Motor neuron (in vitro differentiated cells): ENCODE measurements at places on chromosomes 13 and 19.
A peak's percentile ranks its signal among the peaks of the same experiment; 100 is the strongest.

GRCh38 chr13:28220166-28220565 lies 81.8 kb downstream of the PAN3 start:
- ATAC-seq, result no peak

GRCh38 chr13:112204346-112205327 lies 137.7 kb downstream of the SOX1 start:
- peak; percentile 78 for ATAC-seq

DNA sequence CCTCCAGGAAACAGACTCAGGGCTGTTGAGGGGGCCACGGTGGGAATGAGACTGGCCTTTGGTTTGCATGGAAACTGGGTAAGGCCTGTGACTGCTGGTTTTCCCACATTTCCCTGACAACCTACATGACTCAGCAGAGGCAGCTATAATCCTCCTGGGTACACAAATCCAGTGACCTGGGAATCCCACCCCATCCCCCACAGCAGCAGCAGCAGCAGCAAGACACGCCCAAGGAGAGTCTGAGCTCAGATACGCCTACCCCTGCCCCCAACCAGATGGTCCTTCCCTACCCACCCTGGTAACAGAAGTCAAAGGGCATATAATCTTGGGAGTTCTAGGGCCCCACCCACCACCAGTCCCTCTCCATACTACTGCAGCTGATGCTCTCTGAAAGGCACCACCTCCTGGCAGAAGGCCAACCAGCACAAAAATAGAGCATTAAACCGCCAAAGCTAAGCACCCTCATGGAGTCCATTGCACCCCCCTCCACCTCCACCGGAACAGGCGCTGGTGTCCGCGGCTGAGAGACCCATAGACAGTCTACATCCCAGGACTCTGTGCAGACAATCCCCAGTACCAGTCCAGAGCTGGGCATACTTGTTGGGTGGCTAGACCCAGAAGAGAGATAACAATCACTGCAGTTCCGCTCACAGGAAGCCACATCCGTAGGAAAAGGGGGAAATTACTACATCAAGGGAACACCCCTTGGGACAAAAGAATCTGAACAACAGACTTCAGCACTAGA lies 237.2 kb upstream of the SPRY2 start:
- ATAC-seq, result peak; percentile 96

DNA sequence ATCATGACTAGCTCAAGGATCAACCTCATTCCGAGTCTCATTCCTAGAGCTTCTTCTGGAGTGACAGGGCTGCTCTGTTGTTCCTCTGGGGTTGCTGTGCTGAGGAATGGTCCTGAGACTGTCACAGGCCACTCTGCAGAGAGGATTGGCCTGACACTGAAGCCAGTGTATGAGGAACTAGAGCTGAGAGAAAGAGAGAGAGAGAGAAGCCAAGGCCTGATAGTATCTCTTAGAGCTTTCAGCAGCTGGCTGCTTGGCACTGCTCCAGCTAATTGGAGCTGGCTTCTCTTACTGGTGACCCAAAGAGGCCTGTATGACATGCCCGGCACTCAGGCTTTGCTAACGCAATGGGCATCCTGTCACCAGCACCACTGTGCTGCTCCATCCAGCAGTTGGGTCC lies 73.4 kb upstream of the FLT1 start:
- no peak for ATAC-seq

DNA sequence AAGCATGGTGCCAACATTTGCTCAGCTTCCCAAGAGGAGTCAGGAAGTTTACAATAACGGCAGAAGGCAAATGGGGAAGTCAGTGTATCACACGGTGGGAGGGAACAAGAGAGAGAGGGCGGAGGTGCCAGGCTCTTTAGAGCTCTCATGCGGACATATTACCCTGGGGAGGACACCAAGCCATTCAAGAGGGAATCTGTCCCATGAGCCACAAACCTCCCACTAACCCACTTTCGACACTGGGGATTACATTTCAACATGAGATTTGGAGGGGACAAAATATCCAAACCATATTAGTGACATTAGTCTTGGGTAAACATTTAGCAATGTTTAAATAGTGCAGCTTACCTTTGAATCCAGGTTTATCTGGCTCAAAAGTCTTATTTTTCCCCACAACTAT lies 69.9 kb downstream of the SLAIN1 start:
- ATAC-seq, result no peak

DNA sequence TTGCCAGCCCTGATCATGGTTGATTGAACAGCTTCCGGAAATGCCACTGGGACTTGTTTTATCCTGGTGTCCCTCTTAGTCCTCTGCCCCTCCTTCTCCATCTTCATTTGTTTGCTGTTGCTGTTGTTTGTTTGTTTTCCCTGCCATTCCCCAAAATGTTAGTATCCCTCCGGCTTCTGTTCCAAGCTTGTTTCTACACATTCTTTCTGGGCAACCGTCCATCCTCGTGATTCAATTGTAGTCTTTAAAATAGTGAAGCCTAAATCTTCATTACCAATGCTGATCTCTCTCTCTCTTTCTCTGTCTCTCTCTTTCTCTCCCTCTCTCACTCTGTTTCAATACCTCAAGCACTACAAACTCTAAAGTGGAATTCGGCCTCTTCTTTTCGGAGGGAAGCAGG lies 649.3 kb upstream of the ARGLU1 start:
- no peak for ATAC-seq

- no peak for ATAC-seq
These were observed 23.5 kb downstream of the CDADC1 start for GRCh38 chr13:49271264-49271663.

GRCh38 chr13:76461999-76462398 lies 424.2 kb downstream of the KCTD12 start:
- peak; percentile 71 for ATAC-seq

DNA sequence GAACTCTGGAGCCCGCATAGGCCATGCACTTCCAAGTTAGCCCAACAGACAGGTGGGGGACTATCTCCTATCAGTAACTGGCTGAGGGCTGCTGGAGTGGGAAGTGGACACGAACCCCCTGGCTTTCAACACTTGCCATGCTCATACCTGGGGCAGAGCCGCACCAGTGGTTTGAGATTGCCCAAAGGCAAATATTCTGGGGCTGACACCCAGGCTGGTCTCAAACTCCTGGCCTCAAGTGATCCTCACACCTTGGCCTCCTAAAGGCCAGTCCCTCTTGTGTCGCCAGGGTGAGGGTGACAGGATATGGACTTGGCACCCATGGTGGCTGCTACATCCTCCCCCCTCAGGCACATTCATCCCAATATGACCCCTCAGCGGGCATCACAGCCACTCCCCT lies 13.1 kb downstream of the NFKBID start:
- ATAC-seq, result no peak

- ATAC-seq, result no peak
These were observed 8.4 kb upstream of the VSTM2B start for GRCh38 chr19:29517412-29517811.

DNA sequence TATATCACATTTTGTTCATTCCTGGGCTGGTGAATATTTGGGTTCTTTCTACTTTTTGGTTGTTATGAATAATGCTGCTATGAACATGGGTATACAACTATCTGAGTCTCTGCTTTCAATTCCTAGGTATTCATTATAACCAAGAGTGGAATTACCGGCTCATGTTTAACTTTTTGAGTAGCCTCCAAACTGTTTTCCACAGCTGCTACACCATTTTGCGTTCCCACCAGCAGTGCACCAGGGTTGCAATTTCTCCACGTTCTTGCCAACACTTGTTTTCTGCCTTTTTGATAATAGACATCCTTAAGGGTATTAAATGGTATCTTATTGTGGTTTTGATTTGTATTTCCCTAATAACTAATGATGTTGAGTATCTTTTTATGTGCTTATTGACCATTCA lies 16.8 kb downstream of the CDK8 start:
- ATAC-seq, result no peak

DNA sequence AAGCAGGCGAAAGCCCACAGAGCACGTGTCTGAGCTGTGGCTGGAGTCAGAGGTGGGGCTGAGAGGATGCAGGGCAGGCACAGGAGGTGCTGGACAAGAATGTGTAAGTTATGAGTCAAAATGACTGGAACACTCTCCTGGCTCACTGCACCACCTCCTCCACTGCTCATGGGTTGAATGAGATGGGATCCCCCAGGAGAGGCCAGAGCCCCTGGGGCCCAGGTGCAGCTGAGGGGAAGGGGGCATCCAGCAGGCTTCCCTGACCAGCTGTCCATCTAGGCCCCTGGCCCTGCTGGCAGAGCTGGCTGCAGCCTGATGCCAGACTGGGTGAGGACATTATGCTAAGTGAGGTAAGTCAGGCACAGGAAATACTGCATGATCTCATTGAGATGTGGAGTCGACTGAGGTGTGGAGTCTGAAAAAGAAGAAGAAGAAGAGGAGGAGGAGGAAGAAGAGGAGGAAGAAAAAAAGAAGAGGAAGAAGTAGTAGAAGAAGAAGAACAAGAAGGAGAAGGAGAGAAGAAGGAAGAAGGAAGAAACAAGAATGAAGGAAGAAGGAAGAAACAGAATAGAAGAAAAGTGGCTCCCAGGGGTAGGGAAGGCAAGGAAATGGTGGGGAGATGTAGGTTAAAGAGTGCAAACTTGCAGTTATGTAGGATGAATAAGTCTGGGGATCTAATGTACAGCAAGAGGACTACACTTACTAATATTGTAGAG lies 747.4 kb downstream of the UQCRFS1 start:
- peak; percentile 73 for ATAC-seq

GRCh38 chr19:18141031-18141430 lies 11.9 kb upstream of the PIK3R2 start:
- no peak for ATAC-seq

GRCh38 chr19:44573627-44574026 lies 39.7 kb upstream of the IGSF23 start:
- ATAC-seq, result no peak

DNA sequence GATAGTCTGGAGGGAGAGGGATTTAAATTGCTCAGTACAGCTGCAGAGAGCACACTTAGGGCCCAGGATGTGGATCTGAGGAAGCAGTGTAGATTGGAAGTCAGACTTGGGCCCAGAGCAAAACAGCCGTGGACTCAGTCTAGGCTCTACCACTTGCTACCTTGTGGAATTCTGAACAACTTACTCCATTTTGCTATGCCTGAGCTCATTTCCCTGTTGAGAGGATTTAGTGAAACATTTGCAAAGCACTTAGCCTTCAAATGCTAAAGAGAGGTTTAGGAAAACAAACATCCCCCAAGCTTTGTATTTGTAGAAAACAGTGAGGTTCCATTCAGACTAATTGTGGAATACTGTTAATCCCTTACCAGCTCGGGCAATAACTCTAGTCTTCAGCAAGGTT lies 453.4 kb upstream of the ZNF507 start:
- no peak for ATAC-seq
